CD4-positive, alpha-beta T cell (primary cell): ENCODE measurements at places on chromosomes 1 and 21. TPM values are rescaled to one million over a fixed set of nuclear protein-coding genes. Genes with fewer than 3 reads are reported as not detected.

Gene LRRN2
- not detected for total RNA-seq

Gene ADGRL4
- not detected for total RNA-seq

Gene OR2G3
- not detected for total RNA-seq

Gene KRTAP10-6
- not detected for total RNA-seq

Gene SLC9C2
- not detected for total RNA-seq

Gene OLFM3
- not detected for total RNA-seq

Gene OR10J1
- total RNA-seq = not detected

Gene KLHL21
- 33.5 TPM for total RNA-seq

Gene FAM72B
- 0.47 TPM for total RNA-seq

Gene GPR52
- total RNA-seq = 1.1 TPM

Gene EFNA1
- 5.9 TPM for total RNA-seq

Gene GJA5
- total RNA-seq = not detected

Gene AMY2A
- total RNA-seq = not detected

Gene NPHS2
- not detected for total RNA-seq

Gene TBX19
- total RNA-seq = 1.8 TPM

Gene BPNT1
- 1.1 TPM for total RNA-seq

Gene SH2D2A
- total RNA-seq = 51.6 TPM

Gene DMBX1
- total RNA-seq = not detected

Gene BLACAT1
- total RNA-seq = not detected

Gene LAMC2
- total RNA-seq = not detected

Gene PRR9
- total RNA-seq = not detected

Gene NBPF6
- total RNA-seq = not detected

Gene PROK1
- total RNA-seq = not detected

Gene RAD54L
- 1.0 TPM for total RNA-seq

Gene HSD3B2
- total RNA-seq = not detected

Gene MYOG
- total RNA-seq = not detected

Gene HUNK
- total RNA-seq = not detected

Gene SPOCD1
- total RNA-seq = 0.11 TPM

Gene VWA1
- total RNA-seq = not detected

Gene KMO
- total RNA-seq = not detected

Gene MCOLN2
- total RNA-seq = 9.7 TPM

Gene PTPN14
- total RNA-seq = 0.03 TPM

Gene ATP1A4
- 0.22 TPM for total RNA-seq

Gene SMCP
- not detected for total RNA-seq

Gene GART
- total RNA-seq = 25.5 TPM

Gene DMRTA2
- total RNA-seq = not detected

Gene NBPF14
- total RNA-seq = 12.9 TPM
